Stimulated activated CD8-positive, alpha-beta memory T cell treated with anti-CD3 and anti-CD28 coated beads, Interleukin-12 subunit alpha, Interleukin-12 subunit beta, amount 100 ng/mL, for 4 hours (primary cell): ENCODE measurements at places on chromosomes 12 and 14.

DNA sequence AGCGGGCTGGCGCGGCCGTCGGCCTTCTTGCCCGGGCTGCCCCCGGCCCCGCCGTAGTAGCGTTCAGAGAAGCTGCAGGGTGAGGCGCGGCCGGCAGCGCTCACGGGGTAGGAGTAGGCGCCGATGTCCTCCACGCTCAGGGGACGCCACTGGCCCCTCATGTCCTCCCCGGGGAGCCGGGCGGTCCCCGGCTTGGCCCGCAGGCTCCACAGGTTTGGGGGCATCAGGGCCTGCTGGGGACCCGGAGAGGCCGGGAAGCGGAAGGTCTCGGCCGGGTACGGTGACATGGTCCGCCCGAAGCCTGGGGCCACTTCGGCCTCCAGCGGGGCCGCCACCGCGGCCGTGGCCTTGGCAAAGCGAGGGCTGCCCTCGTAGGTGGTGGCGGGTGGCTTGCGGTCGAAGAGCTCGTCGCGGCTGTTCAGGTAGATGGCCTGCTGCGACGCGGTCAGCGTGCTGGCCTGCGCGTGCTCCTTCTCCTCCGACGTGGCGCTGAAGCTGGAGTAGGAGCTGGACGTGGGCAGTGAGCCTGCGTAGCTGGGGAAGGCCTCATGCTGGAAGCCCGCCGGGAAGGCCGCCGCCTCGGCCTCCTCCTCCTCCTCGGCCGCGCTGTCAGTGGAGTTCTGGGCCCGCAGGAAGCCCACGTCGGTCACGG lies 48.7 kb downstream of the BEGAIN start:
- no peak for DNase-seq

- DNase-seq, result peak; percentile 35
Measured at GRCh38 chr12:122021822-122022392, at the start of gene BCL7A. BCL7A (plus strand) TSS chr12:122021884; CDS start chr12:122022092, 208 bp downstream.

- DNase-seq, result peak; percentile 8
Measured at GRCh38 chr12:52903285-52903854, 1.5 kb downstream of the KRT8 start.

DNA sequence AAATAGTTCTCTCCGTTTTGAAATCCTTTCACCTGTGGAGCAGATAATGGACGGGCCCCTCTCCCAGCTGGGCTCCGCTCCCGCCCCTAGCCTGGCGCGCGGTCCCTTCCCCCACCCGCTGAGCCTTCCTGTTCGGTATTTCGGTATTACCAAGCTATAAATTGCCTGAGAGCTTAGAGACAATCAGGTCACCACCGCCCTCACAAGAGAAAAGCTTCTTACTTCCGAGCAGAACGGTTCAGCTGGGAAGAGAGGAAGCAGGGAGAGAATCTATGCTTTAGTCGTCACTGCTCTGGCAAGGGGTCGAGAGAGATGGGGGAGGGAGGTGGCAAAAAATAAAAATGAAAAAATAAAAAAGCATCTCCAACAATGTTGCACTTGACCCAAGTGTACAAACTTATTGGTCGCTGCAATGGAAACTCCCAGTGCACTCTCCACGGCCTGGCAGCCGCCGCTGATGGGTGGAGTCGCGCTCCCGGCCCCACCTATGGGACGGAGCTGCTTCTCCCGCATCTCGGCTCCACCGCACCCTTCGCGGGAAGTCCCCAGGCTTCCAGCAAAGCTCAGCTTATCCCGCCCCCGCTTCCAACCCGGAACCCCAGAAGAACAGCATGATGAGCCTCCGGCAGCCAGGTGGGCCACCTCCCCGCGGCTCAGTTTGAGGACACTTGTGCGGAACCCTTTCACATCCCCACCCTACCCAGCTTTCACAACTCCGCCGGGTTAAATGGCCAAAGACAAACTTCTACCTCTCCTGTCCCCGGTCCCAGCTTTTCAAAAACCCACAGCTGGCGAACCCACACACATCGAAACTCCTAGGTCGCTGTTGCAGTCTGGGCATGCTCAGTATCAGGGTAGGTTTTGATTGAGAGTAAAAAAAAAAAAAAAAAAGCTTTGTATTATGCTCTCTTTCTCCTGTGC lies 832 bp upstream of the SYT1 start:
- DNase-seq, result no peak

- no peak for DNase-seq
Measured at GRCh38 chr12:12582193-12582881, 19.7 kb upstream of the DUSP16 start.

DNA sequence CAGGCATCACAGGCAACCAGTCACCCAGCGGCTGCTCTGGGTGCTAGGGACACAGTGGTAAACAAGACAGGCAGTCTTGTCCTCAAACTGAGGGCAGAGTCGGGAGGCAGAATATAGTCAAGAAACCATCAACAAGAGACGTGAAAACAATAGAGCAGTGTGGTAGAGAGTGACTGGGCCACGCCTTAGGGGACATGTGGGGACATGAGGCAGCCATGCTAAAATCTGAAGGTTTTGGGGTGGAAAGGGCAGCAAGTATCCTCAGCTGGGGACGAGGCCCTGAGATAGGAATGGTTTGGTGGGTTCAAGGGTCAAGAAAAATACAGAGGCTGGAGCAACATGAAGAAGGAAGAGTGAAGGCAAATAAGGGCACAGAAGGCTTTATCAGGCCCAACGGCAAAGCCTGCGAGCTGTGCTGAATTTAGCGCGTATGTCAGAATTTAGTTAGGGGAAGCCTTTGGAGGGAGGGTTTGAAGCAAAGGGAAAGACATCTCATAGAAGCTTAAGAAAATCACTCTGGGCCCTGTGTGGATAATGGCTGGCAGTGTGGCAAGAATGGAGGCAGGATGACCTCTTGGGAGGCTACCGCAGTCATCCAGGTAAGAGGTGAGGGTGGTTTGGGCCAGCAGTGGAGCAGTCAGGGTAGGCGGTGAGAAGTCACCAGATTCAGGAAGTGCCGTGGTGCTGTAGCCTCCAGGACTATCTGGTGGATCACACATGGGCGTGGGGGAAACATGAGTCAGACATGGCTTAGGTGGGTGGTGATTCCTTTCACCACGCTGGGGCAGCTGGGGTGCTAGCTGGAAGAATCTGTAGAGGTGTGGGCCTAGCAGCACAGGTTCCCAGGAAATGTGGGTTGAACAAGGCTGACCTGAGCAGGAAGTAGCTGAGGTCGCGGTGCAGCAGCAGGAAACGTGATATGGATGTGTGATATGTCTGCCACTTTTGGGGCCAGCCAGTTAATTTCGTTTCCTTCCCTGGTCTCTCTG lies 3.0 kb downstream of the EVL start:
- peak; percentile 83 for DNase-seq

- DNase-seq, result no peak
Measured at GRCh38 chr14:102540315-102541028, 30.9 kb upstream of the ANKRD9 start.

GRCh38 chr14:92426237-92426636 lies 87.3 kb upstream of the RIN3 start:
- no peak for DNase-seq

GRCh38 chr14:33647385-33647786 lies 303.5 kb downstream of the EGLN3 start:
- DNase-seq, result no peak

GRCh38 chr12:32586390-32586789 lies 92.7 kb upstream of the DNM1L start:
- DNase-seq, result no peak

GRCh38 chr12:77696183-77696582 lies 134.5 kb upstream of the NAV3 start:
- DNase-seq, result no peak

DNA sequence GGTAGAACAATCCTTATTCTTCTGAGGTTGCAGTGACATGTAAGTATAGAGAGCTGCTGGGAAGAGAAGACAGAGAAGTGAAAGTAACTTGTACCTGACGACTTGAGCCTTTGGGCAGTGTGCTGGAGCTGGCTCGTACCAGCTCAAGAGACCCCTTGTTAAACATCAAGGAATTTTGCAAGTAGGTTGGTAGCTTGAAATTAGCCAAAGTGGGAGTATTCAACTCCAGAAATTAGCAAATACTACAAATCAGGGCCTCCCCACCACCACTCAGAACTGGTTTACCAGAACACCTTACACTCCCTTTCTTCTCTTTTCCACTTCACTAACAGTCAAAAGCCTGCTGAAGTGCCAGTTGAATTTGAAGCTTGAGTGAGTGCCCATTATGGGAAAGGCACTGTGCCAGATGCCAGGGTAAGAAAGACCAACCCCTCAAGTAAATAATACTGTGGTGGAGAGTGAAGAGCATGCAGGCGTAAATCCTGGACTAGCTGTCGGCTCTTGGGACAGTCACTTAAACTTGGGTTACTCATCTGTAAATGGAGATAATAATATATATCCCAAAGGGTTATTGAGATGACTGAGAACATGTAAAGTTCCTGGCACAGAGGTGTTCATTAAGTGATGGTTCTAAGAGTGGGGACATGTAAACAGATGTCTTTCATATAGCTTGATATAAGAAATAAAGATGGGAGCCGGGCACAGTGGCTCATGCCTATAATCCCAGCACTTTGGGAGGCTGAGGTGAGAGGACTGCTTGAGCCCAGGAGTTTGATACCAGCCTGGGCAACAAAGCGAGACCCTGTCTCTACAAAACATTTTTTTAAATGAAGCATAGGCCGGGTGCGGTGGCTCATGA lies 27.0 kb upstream of the EID3 start:
- no peak for DNase-seq

DNA sequence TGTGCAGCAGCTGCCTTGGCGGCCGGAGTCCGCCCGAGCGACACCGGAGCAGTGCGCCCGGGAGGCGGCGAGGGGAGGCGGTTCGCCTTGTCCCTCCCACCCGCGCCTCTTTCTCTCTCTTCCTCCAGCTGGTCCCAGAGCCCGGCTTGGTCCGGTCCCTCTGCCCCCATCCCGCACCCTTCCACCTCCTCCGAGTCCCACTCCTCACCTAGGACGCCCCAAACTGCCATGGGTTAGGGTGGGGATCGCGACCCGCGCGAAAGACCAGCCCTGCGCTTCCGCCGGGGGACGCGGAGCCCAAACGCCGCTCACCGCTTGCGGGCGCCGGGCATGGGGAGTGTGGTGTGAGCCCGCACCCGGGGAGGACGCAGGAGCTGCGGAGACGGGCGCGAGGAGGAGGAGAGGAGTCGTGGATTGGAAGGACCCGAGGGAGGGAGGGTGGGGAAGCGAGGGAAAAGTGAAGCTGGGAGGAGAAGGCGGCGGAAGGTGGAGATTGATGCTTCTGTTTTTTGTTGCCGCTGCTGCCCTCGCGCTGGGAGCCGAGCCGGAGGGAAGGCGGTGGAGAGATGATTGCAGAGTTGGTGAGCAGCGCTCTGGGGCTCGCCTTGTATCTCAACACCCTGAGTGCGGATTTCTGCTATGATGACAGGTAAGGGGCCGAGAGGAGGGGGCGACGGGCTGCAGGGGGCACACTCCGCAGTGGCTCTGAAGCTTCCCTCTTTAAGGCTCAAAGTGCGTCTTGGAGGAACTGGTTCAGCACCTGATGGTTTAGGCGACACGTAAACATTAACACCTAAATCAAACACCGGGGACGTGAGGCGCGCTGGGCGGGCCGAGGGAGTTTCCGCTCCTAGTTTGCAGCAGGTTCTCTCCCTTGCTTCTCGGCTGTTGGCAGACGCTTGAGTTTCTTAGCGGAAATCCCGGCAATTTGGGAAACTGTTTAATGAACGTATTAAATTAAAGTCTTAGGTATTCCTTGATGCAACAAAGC lies 610 bp downstream of the TMTC2 start:
- DNase-seq, result peak; percentile 30

- no peak for DNase-seq
Measured at GRCh38 chr14:89537911-89538310, 120.9 kb upstream of the FOXN3 start.
